ENCODE measurements at places on chromosomes 11 and 22.

GRCh38 chr11:71977743-71978418, 20.8 kb upstream of the IL18BP start:
- DNase-seq: peak; percentile 53

- DNase-seq: no peak
Measured at GRCh38 chr11:35288817-35289541, 130.4 kb downstream of the SLC1A2 start.

DNA sequence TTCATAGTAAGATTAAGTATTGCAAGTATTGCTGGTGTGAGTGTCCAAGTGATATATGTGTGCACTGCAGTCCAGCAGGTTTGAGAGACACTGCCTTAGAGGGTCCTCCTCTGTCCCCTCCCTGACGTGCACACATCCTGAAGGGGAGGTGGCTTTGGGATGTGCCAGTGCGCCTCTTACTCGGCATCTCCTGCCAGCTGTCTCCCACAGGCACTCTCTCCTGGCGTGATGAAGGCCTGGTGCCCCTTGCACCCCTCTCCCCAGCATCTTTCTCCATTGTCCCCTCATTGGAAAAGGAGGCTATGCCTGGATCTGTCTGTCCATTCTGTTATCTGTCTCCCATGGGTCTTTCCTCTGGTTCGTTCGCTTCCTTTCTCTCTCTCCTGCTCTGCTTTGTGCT, 24.2 kb downstream of the GTPBP1 start:
- no peak for DNase-seq

GRCh38 chr11:83238111-83238510, 44.6 kb downstream of the ANKRD42 start:
- DNase-seq: no peak

DNA sequence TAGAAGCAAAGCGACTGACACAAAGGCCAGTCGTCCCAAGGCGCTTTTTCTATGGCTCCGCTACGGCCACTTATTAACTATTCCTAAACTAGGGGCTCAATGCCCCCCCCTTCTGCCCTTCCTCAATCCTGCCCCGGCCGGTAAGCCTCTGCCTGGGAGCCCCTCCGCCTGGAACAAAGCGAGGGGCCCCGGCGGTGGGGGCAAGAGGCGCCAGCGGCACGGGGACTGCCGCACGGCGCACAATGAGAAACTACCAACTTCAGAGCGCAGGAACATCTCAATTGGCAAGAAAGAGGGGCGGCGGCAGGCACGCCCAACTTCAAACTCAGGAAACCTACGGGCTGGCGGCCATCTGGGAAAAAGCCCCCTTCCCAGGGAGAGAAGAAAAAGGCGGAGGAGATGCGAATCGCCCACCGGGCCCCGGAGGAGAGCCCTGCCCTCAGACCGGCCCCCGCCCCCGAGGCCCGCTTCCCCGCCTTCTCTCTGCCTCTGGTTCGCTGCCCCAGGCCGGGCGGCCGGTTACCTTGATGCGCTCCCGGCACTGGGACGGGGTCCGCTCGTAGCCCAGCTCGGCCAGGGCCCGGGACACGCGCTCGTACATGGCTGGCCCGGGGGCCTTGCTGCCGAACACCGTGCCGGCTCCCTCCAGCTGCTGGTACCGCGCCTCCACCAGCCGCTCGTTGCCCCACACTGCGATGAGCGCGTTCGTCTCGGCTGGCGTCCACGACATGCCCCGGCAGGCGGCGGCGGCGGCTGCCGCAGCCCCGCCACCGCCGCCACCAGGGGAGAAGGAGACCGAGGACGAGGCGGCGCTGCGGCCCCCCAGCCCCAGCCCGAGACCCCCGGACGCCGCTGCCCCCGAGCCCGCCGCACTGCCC, 619 bp downstream of the MSANTD2 start:
- peak; percentile 23 for DNase-seq

- DNase-seq: no peak
Measured at GRCh38 chr22:16936625-16937024, 71.4 kb downstream of the GAB4 start.

DNA sequence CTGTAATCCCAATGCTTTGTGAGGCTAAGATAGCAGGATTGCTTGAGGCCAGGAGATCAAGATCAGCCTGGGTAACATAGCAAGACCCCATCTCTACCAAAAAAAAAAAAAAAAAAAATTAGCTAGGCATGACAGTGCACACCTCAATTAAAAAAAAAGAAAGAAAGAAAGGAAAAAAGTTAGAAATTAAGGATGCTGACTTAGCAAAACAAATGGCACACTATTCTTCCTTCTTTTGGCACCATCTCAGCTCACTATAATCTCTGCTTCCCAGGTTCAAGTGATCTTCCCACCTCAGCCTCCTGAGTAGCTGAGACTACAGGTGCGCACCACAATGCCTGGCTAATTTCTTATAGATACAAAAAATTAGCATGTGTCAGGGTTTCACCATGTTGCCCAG, 33.9 kb downstream of the PC start:
- no peak for DNase-seq

- no peak for DNase-seq
Measured at GRCh38 chr11:120894202-120894985, 129.5 kb upstream of the TBCEL start.

DNA sequence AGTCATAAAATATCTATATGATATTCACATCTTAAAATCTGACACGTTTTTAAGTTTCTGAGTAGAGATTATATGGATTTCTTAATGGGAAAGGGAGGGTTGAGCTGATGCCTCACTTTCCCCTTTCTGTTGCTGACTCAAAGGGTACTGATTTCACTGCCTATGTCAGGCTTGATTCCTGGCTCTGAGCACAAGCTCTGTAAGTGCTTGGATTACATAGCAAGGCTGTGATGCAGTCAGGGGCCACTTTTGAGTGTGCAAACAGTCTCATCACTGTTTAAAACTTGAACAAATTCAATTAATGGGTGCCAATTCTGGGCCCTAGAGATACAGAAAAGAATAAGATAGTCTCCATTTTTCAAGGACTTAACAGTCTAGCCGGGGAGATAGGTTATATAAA, 14.4 kb downstream of the ATXN10 start:
- DNase-seq: no peak

DNA sequence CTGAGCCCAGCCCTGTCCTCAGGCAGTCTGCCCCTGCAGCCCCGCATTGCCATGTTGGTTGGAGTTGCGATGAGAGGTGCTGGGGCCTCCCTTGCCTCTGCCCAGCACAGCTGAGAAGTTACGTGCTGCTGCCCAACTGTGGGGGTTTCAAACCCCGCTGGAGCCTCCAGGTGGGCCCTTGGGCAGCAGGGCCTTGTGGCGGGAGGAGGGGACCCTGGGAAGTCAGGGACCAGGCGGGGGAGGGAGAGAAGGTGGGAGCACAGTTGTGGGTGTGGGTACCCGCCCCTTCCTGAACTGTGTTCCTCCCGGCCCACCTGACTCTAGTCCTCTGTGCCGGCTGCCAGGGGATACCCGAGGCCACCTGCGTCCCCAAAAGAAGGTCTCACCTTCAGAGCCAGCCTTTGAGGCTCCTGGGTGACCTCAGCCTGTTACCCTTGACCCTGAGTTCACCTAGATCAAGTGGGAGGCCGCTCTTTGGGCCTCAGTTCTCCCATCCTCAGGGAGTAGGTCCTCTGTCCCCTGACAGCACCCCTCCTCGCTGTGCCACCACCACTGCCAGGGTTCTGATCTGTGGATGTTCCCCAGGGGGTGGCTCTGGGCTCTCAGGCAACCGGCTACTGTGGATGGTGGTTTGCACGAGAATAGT, 7.7 kb upstream of the CCDC188 start:
- DNase-seq: no peak

- DNase-seq: peak; percentile 32
Measured at GRCh38 chr11:64793271-64794160, 9.5 kb downstream of the MAP4K2 start.

- no peak for DNase-seq
Measured at GRCh38 chr22:30411780-30412179, 13.8 kb upstream of the MTFP1 start.

DNA sequence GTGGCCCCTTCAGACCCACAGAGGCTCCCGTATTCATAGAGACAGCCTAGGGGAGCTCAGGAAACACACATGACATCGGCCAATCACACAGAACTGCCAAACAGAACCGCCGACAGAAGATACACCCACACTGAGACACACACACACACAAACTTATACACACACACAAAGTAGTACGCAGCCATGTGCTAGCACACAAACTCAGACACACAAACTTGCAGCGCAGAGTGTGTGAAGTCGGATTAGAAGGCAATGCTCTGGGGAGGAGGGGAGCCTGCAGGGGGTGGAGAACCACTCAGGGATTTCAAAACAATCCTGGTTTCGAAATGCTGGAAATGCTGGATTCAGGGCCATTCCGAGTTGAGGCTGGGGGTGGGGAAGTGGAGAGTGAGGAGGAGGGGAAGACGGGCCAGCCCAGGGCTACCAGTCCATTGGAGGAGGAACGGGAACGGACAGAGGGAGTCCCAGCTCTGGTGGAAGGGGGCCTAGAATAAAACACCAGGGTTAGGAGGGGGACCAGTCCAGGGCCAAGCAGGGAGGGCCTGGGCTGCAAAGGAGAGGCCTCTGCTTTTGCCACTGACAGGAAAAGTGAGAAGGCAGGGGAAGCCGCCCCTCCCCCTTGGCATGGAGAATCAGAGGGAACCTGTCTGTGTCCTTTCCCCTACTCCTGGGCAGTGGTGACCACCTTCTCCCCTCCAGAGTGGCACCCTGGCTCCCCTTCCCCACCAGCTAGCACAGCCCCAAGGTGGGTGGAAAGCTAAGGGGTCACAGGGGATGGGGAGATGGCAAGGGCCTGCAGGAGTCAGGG, 4.4 kb downstream of the BCL9L start:
- DNase-seq: no peak

All from hindlimb muscle (tissue), 1 donor.